Stimulated activated naive B cell treated with anti-CD40 and anti-IgM and Interleukin-4, amounts not matched to agents 10 μg/mL and 1 μg/mL and 100 μg/mL, for 72 hours (primary cell): ENCODE measurements at places on chromosomes 16 and 17.

- H3K36me3 ChIP-seq = peaks cover 15% of the 10 kb centered on the region
- H3K27ac ChIP-seq = peak overlapping the region; percentile 77
- no peaks in the 10 kb centered on the region for H3K27me3 ChIP-seq
- no peak for DNase-seq
- H3K4me3 ChIP-seq = no peak overlapping the region
These were observed 146.5 kb upstream of the PLCG2 start for GRCh38 chr16:81632392-81633146.

DNA sequence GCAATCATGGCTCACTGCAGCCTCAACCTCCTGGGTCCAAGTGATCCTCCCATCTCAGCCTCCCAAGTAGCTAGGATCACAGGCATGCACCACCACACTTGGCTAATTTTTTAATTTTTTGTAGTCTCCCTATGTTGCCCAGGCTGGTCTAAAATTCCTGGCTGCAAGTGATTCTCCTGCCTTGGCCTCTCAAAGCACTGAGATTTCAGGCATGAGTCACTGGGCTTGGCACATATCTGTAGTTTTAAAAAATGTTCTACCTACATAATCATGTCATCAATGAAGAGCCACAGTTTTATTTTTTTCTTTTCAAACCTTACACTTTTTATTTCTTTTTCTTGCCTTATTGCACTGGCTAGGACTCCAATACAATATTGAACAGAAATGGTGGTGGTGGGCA is 33.1 kb upstream of the COL1A1 start:
- DNase-seq = no peak
- no peak overlapping the region for H3K4me3 ChIP-seq
- no peaks in the 10 kb centered on the region for H3K36me3 ChIP-seq
- H3K27ac ChIP-seq = no peak overlapping the region

DNA sequence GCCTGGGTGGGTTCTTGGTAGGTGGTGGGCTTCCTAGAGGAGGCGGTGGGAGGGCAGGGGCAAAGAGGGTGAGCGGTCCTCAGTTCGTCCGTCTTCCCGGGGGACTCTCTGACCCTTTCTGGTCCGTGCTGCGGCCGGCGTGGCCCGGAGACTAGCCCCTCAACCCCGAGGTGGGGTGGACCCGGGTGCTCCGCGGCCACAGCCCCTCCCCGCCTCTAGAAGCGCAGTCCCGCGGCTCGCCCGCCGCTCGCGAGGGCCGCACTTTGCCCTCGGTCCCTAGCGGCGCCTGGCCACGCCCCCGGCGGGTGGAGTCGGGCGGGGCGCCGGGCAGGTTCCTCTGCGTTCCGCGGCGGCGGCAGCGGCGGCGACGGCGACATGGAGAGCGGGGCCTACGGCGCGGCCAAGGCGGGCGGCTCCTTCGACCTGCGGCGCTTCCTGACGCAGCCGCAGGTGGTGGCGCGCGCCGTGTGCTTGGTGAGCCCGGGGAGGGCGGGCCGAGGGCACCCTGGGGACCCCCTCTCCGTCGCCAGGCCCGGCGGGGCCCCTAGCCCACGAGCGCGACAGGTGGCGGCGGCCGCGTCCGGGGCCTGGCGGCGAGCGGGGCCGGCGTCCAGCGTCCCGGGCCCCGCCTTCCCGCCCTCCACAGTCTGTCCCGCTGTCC is at the start of gene SYNGR2:
Gene SYNGR2 (plus strand): TSS at position 340 of the 661 bp plus-strand sequence. CDS start 36 bp downstream, at position 376.
- peak within 1 kb of the TSS; percentile 93 for H3K4me3 ChIP-seq
- H3K27me3 ChIP-seq = no peaks in the 10 kb centered on the region
- peak; percentile 89 for DNase-seq
- peak within 1 kb of the TSS; percentile 98 for H3K27ac ChIP-seq
- peaks cover 81% of the 10 kb centered on the region for H3K4me1 ChIP-seq

DNA sequence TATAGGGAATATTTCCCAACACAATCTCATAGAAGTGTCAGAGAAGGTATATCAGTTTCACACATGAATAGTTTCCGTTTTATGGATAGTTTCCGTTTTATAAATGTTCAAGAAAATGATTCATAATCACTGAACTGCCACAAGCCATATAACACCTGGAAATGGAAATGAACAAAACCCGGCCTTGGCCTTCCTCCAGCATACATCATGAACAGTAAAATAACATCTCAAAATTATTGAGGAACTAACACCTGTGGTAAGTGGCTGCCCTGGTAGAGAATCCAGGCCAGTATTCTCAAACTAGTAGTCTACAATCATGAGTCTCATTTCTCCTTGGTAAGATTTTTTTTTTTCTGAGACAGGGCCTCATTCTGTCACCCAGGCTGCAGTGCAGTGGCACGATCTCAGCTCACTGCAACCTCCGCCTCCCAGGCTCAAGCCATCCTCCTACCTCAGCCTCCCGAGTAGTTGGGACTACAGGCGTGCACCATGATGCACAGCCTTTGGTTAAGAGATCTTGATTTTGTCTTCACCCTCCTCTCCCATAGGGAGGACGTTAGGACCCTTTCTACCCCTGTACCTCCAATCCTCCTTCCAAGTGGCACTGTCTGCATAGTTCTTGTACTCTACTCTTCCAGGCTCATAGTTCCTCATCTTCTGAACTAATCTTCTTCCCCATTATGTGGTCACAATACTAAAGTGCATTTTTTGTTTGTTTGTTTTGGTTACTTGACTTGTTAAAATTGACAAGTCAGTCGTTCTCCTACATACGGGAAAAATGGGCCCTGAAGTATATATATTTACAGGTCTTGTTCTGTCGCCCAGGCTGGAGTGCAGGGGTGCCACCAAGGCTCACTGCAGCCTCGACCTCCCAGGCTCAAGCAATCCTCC is 15.0 kb upstream of the RGS9 start:
- no peaks in the 10 kb centered on the region for H3K36me3 ChIP-seq
- H3K27me3 ChIP-seq = no peaks in the 10 kb centered on the region
- H3K27ac ChIP-seq = peak overlapping the region; percentile 99
- H3K4me3 ChIP-seq = peak overlapping the region; percentile 99

DNA sequence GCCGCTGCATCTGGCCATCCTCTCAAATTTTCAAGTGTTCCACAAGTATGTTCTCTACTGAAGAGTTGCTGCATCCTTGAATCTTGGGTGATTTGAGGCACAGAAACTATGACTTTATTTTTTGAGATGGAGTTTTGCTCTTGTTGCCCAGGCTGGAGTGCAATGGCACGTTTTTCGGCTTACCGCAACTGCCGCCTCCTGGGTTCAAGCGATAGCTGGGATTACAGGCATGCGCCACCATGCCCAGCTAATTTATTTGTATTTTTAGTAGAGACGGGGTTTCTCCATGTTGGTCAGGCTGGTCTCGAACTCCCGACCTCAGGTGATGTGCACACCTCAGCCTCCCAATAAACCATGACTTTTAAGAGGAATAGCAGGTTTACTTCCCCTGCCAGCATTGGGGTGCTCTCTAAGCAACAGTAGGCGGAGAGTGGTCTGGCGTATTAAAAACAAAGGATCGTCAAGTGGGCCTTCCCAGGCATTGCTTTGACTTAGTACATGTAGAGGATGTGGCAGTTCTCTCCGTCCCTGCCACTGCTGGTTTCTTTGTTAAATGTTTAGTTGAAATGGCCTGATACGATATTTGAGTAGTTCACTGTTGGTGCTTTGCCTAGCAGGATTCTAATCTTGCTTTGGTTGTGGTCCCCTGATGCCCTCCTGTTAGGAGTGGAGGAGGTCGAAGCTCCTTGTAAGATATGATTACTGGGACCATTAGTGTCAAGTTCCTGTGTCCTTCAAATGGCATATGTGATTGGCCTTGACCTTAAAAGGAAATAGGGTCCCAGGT is 9.5 kb downstream of the PYCARD start:
- no peak overlapping the region for H3K27ac ChIP-seq
- H3K27me3 ChIP-seq = no peaks in the 10 kb centered on the region
- no peak for DNase-seq
- peaks cover 72% of the 10 kb centered on the region for H3K36me3 ChIP-seq
- H3K4me3 ChIP-seq = no peak overlapping the region
